Mammary epithelial cell (primary cell): ENCODE measurements at places on chromosomes 3 and 15. TPM values are rescaled to one million over a fixed set of nuclear protein-coding genes. Genes with fewer than 3 reads are reported as not detected.

GRCh38 chr15:25739687-25740121, 123.4 kb downstream of the ATP10A start:
- DNase-seq = no peak

DNA sequence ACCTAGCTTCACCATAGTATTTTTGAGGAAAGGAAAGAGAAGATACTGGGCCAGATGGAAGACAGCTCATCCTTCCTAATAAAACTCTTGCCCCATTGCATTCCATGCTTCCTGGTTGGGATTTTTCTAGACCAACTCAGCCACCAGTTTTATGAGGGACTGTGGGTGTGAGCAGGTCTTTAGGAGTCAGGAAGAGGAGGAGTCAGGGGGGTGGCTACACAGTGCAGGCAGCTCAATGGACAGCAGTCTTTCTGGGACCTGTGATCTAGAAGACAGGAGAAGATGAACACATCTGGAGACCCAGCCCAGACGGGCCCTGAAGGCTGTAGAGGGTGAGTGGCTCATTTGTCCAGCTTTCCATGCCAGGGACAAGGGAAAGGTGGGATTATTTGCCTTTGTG, at the start of gene NOX5:
NOX5 (plus strand) TSS at position 242 of the 400 bp plus-strand sequence; CDS start at position 283, 41 bp downstream.
- DNase-seq = peak; percentile 67

DNA sequence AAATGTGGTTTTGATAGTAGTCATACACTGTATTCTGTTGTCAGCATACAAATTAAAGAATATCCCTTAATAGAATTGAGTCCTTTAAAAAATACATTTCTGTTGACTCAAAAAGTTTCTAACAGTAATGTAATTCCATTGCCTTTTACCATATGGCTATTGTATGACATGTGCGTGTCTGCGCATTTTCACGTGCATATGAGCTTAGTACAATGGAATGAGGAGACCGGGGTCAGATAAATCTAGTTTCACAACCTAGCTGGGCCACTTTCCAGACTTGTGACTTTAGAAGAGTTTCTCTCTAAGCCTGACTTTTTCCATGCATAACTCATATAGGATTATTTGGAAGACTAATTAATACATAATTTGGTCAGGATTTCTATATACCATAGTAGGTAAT, 38.7 kb downstream of the ZBTB38 start:
- no peak for DNase-seq

The CFAP100 gene
- total RNA-seq = not detected in 2 replicates

DNA sequence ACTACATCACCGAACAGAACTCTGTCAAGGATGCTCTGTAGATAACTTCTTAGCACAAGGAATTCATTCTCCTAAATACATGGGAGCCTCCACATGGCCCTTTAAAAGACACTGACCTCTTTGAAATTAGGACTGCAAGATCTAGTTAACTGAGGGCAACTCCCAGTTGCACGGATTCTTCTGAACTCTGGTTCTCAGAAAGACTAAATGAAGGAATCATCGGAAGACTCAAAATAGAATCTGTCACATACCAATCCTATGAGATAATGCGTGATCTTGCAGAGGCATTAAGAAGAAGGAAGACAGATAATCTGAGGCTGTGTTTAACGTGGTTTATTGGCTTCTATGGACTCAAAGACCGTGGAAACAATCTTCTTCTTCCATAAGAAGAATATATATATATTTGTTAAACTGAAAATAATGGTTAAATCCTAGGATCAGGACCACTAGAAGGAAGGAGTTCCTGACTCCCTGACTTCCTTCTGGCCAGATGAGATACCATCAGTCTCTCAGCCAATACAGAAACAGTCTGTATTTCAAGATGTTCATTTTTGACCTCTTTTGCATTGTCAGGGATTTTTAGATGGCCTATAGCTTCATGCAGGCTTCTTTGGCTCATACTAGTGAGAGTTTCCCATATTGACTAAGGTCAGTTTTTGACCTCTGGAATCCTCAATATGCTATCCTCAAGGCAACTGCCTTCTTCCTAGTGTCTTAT, 33.9 kb upstream of the TBC1D23 start:
- DNase-seq = no peak

DNA sequence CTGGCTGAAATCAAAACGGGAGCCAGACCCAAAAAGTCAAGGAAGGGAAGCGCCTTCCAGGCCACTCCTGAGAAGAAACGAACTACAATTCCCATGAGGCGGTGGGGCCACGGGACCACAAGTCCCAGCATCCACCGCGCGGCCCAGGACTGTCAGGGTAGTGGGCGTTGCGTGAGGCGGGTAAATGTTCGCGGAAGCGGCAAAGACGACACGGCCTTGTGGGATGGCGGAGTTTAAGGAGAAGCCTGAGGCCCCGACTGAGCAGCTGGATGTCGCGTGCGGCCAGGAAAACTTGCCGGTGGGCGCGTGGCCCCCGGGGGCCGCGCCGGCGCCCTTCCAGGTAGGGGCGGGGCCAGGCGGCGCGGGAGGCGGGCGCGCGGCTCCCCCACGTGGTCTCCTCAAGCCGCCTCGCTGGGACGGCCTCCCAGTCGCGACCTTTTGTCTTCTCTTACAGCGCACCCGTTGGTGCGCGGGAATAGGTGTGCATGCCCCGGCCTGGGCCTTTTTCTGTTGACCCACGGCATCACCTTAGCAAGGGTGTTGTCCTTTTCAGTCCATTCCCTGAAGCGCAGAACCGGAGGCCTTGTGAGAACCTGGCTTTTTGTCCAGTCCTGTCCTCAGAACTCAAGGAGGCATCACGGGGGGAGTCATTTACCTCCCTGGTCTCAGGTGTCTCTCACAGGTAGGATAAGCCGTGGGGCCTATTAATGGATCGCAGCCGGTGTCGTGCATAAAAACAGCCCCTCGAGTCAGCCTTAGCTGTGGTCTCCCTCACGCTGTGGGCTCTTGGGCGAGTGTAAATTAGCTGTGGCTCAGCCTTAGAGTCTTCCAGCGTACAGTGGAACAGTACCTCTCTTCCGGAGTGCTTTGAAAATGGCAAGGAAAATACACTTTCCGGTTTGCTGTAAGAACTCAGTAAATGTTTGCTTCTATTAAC, at the start of gene SETMAR:
SETMAR (plus strand) TSS at position 183 of the 937 bp plus-strand sequence; CDS start at position 185, 2 bp downstream.
- peak; percentile 79 for DNase-seq

DNA sequence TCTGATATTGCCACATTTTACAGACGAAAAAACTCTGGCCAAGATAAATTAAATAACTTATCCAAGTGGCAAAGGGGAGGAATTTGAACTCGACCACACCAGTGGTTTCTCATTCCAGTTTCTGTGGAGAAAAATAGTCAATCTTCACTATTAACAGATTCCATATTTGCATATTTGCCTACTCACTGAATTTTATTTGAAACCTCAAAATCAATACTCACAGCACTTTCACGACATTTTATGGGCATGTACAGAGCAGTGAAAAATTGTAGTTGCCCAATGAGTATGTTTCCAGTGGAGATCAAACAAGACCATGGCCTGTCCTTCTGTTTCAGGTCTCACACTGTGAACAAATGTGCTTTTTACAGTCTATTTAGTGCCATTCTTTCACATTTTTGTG, 374.3 kb downstream of the MAGI1 start:
- DNase-seq = no peak

GRCh38 chr3:150213577-150213976, 194.5 kb upstream of the TSC22D2 start:
- DNase-seq = no peak

DNA sequence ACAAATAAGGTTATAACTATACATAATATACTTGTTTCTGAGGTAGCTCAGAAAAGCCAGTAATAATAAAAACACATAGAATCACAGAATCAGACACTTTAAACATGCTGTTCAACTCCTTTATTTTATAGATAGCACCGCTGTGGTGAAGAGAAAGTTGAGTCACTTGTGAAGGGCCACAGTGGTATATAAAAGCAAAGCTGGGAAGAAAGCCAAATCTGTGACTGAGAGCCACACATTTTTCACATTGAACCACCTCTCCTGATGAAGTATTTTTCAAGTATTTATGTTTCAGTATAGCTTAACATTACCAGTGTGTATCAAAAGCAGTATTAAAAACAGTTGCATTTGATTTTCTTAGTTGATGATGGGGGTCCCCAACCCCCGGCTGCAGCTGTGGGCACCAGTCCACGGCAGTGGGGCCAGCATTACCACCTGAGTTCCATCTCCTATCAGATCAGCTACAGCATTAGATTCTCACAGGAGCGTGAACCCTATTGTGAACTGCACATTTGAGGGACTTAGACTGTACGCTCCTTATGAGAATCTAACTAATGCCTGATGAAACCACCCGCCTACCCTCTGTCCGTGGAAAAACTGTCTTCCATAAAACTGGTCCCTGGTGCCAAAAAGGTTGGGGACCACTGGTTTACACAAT, 46.2 kb downstream of the TBL1XR1 start:
- DNase-seq = peak; percentile 83

DNA sequence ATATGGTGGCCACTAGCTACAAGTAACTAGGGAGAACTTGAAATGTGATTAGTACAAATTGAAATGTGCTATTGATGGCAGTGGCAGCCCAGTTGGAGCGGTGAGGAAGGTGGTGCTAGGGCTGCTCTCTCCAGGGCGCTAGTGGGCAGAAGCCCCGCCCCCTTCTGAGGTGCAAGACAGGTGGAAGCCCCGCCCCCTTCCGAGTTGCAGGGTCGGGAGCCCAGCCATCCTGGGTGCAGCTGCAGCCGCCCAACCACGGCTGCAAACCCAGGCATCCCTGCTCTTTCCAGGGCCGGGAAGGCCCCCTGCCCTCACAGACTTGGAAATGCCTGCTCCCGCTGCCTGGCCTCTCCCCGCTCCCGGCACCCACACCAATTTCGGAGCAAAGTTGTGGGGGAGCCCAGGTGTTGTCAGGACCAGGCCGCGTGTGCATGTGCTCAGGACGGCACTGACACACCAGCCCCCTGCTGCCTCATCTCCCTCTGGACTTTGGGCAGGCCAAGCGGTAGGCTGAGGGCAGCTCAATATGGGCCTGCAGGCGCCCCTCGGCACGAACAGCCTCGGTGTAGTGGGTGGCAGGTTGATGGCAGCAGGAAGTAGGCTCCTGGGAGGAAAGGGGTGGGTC, 10.0 kb downstream of the ATR start:
- no peak for DNase-seq

GRCh38 chr3:100810671-100811070, 101.4 kb downstream of the TFG start:
- DNase-seq = no peak

DNA sequence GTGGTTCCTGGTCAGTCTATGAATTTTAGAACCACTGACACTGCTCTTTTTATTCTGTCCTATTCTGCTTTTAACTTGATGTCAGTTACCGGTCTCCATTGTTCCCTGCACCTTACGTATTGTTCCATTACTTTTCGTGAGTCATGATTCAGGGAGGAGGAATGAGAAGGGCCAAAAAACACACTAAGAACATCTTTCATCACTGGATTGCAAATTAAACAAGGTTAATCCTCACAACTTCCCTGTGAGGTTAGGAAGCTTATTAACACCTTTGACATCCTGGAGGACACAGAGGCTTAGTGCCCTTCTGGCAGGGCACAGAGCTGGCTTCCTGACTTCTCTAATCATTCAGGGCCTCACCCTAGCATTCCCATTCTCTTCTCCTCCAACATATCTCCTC, 227.6 kb upstream of the SATB1 start:
- no peak for DNase-seq

- peak; percentile 23 for DNase-seq
Measured at GRCh38 chr3:192409201-192409837, 318.0 kb downstream of the FGF12 start.

GRCh38 chr15:101023501-101024072, 104.4 kb downstream of the LRRK1 start:
- DNase-seq = no peak

DNA sequence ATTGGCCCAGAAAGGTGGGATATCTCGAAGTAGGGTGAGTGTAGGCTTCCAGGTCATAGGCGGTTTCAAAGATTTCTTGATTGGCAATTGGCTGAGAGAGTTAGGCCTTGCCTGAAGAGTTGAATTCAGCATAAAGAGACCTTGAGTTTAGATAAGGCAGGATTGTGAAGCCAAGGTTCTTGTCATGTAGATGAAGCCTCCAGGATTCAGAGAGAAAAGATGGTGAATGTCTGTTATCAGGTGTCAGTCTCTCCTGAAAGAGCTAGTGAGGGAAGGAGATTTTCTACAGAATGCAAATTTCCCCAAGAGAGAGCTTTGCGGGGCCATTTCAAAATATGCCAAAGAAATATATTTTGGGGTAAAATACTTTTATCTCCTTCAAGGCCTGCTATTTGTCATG, 217.0 kb upstream of the TLE3 start:
- DNase-seq = no peak

- DNase-seq = no peak
Measured at GRCh38 chr3:170438836-170439235, 20.2 kb downstream of the CLDN11 start.

The TRH gene
- total RNA-seq = not detected in 2 replicates

DNA sequence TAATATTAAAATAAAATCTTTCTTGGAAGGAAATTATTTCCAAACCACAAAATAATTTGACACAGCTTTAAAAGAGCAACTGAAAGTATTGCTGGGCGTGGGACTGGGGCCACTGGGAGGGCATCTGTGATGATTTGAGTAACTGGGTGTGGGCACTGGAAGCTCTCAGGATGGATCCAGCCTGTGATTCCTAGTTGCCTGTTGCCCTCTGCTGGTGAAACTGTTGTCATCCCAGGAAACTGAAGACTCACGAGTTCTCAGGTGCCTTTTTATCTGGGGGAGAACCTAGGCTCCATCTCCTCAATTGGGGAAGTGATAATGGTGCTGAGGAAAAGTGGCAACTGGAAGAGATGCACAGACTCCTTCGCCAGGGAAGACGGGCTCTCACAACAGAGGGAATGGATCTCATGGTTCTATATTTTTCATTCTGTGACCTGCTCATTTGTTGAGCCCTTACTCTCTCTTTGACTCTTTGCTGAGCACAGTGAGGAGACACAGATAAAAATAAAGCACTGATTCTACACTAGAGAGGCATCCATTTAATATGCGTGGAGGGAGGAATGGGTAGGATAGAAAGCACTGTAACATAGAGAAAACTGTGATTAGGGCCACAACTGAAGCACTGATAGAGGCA, 61.6 kb downstream of the TPRG1 start:
- peak; percentile 58 for DNase-seq
